Type B pancreatic cell (in vitro differentiated cells): ENCODE measurements at places on chromosomes 5 and 9. TPM values are rescaled to one million over a fixed set of nuclear protein-coding genes. Genes with fewer than 3 reads are reported as not detected.

HAVCR2 gene
- 0.10 and 0.29 TPM in 2 replicates for total RNA-seq

ADAMTSL2 gene
- total RNA-seq = 0.57 and 0.65 TPM in 2 replicates

MXD3 gene
- total RNA-seq = 10.2 and 29.5 TPM in 2 replicates

ZNF618 gene
- 23.7 and 51.5 TPM in 2 replicates for total RNA-seq

GALNT12 gene
- total RNA-seq = 25.8 and 32.9 TPM in 2 replicates

KCNV2 gene
- not detected in 2 replicates for total RNA-seq

SPINK4 gene
- not detected in 2 replicates for total RNA-seq

SLC9A3 gene
- 6.4 and 8.0 TPM in 2 replicates for total RNA-seq

FREM1 gene
- total RNA-seq = 8.6 and 50.8 TPM in 2 replicates

PCDHA5 gene
- 0.97 and 2.1 TPM in 2 replicates for total RNA-seq

NDST1 gene
- 96.5 and 101 TPM in 2 replicates for total RNA-seq

ZBTB26 gene
- total RNA-seq = 7.0 and 11.3 TPM in 2 replicates

FCN1 gene
- total RNA-seq = not detected in 2 replicates

FAM13B gene
- 39.6 and 40.3 TPM in 2 replicates for total RNA-seq

VDAC1 gene
- total RNA-seq = 186 and 219 TPM in 2 replicates

C5orf63 gene
- 5.1 and 8.9 TPM in 2 replicates for total RNA-seq

N4BP3 gene
- 6.6 and 11.2 TPM in 2 replicates for total RNA-seq

TTC39B gene
- 7.8 and 8.5 TPM in 2 replicates for total RNA-seq

FOCAD gene
- total RNA-seq = 46.1 and 51.0 TPM in 2 replicates

NRG2 gene
- total RNA-seq = 0.24 and 1.4 TPM in 2 replicates
